ENCODE measurements at places on chromosomes 1 and 21.

- no peak for DNase-seq
Observed at GRCh38 chr1:37701051-37701450, 8.7 kb downstream of the CDCA8 start.

- DNase-seq = no peak
Observed at GRCh38 chr1:211379446-211379845, 52.8 kb downstream of the TRAF5 start.

DNA sequence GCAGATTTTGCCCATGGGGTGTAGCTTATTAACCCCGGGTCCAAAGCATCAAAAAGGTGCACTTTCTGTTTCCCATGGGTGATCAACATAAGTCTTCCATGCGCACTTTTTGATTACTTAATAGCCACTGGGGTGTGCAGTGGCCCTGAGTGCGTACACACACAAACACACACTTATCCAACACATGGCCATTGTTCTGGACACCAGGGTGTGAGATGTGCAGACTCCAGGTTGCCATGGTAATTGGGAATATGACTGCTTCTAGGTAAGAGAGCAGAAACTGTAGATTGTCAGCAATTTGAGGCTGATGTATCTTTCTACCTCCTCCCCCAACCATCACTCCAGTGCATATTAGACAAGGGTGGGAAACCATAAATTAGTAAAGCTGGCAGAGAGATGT is 68.8 kb downstream of the MAB21L3 start:
- DNase-seq = no peak

- DNase-seq = no peak
Observed at GRCh38 chr1:201552941-201553351, 14.0 kb downstream of the NAV1 start.

- DNase-seq = no peak
Observed at GRCh38 chr1:166182281-166182680, 15.5 kb upstream of the FAM78B start.

DNA sequence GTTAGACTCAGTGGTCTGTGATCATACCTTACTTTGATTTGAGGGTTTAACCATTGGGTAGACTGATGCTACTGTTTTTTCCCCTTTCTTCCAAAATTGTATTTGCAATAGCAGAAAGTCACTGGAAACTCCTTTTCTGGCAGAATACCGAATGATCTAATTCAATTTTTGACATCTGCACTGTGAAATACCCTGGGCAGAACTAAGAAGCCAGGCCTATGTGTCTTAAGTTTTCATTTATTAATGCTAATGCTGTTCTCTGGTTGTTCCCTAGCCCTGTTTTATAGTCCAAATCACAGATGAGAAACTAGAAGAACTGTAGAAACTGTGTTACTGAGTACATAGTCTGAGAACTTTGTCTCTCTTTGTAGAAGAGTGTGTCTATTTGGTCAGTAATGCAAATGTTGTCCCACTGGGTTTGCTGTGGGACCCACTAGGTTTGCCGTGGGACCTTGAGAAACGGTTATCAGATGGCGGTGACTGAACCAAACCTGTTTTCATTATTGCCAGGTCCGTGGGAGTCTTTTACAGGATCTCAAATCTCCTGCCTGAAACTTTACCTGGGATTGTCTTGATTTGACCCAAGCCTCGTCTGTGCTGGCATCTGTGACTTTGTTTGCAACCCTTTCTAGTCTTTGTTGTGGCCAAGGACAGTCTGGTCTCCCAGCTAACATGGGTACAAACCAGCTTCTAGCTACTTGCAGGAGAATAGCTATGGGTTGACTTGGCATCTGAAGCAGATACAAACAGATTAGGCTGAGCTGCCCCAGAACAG is 41.4 kb downstream of the PEX14 start:
- DNase-seq = no peak

DNA sequence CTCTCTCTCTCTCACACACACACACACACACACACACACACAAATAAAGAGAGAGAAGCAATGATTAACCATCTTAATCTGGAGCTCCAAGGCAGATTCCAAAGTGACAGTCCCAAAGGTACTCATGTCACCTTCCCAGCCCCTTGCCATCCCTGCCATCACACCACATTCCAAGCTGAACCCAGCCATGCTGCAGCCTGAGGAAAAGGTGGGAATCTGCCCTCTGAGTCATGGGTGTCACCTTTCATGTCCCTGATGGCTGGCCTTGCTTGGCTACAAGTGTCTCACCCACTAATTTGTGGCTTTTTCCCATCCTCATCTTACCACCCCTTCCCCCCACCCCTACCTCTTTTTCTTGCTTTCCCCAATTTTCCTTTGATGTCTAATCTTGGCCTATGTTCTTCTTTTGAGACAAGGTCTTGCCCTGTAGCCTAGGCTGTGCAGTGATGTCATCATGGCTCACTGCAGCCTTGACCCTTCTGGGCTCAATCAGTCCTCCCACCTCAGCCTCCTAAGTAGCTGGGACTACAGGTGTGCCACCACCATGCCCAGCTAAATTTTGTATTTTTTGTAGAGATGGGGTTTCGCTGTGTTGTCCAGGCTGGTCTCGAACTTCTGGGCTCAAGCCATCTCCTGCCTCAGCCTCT is 3.2 kb downstream of the ANXA9 start:
- DNase-seq = no peak

DNA sequence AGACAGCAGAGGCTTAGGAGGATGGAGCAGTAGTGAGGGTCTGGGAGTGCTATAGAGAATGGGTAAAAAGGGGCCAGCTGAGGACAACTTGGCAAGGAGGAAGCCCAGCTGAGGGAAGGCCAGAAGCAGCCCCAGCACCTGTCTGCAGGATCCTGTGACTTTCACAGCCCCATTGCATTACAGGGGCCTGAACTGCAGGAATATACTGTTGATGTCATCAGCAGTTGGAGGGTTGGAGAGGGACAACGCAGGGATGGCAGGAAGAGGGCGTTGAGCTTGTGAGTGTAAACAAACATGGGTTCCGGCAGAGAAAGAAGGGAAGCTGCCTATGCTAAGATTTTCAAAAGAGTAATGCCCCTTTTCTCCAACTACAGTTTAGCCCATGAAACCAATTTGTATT is 628.5 kb downstream of the SMYD3 start:
- DNase-seq = no peak

- DNase-seq = no peak
Observed at GRCh38 chr21:41548781-41549180, 40.8 kb upstream of the TMPRSS2 start.

- DNase-seq = no peak
Observed at GRCh38 chr1:1815606-1816281, 37.5 kb upstream of the NADK start.

DNA sequence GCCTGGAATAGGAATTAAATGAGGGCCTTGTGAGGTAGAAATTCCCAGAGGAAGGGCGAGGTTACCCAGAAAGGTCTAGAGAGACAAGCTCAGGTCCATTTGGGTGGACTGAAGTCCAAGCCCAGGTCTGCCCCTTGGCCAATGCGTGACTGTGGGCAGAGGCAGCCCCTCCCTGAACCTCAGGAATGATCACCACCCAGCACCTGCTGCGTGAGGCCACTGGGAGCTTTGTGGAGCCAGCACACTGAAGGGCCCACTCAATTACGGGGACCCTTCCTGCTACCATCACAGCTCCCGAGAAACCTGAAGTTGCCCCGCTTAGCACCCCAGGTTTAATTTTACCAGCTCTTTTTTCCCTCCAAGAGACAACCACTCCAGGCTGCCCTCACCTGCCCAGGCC is 6.5 kb upstream of the MATN1 start:
- DNase-seq = no peak

GRCh38 chr1:85166351-85166750 is 34.5 kb downstream of the SYDE2 start:
- no peak for DNase-seq

DNA sequence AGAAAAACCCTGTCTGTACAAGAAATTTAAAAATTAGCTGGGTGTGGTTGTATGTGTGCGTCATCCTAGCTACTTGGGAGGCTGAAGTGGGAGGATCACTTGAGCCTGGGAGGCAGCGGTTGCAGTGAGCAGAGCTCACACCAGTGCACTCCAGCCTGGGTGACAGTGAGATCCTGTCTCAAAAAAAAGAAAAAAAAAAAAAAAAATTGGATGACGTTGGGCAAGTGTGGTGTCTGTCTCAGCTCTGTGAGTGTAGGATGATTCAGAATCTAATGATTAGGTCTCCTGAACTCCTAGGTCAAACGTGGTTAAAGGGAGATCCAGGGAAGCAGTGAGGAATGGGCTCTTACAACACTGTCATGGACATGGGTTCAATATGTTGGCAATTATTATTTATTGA is 435.9 kb downstream of the KIF26B start:
- no peak for DNase-seq

DNA sequence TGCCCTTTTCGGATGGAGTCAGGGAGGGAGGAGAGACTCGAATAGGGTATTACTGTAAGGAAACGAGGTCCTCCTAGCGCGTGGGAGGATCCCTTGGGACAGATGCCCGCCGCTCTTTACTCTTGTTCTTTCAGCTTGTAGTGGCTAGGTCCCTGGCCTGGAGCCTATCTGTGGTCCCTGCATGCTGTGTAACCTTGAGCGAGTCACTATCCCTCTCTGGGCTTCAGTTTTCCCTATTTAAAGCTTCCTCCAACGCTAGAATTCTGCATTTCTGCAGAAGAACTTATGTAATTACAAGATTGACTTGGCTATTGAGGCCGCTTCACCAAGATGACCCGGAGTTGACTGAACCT is 744 bp downstream of the MIER1 start:
- DNase-seq = no peak

GRCh38 chr1:236002572-236002971 is 62.3 kb downstream of the NID1 start:
- DNase-seq = no peak

DNA sequence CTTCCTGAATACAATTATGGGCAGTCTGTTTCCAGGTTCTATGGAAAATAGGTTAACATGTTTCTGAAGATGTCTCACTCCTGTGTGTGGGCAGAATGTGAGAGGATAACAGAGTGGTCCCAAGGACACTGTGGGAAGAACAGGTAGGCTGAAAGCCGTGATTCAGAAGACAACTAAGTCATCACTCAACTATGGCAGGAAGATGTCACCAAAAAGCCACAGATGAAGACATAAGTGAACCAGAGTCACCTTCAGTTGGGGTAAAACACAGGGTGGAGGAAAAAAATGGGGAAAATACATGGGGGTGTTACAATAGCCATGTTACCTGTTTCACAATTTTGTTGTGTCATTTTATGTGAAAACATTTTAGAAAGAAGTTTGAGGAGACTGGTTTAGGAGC is 75.1 kb downstream of the UCHL5 start:
- DNase-seq = no peak

GRCh38 chr1:68319907-68320306 is 87.6 kb upstream of the WLS start:
- DNase-seq = no peak

GRCh38 chr21:17469727-17470126 is 43.1 kb upstream of the CXADR start:
- no peak for DNase-seq

Data from stimulated activated CD8-positive, alpha-beta memory T cell treated with anti-CD3 and anti-CD28 coated beads, Interleukin-2, amount 100 ng/mL, for 1 hour (primary cell).